Effector CD8-positive, alpha-beta T cell (primary cell): ENCODE measurements at places on chromosomes 4 and X.

- DNase-seq = no peak
These were observed 10.6 kb downstream of the MSN start for GRCh38 chrX:65677954-65678469.

GRCh38 chr4:99207069-99207743 is 11.8 kb downstream of the ADH6 start:
- no peak for DNase-seq

DNA sequence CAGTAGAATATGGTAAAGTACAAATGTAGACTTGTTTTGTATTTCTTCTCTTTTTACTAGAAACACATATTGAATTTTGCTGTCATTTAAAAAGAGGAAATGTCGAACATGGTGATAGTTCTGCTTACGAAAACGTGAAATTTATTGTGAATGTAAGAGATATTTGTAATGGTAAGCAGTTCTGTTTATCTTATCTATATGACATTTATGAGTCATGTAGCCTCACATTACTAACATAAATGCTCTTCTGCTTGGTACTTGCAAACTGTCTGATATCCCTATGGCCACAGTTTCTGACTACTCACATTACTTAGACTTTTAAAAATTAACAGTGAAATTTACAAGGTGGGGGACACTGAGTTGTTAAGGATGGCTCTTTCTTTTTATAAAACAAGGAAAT is 57.9 kb downstream of the PASD1 start:
- DNase-seq = no peak

DNA sequence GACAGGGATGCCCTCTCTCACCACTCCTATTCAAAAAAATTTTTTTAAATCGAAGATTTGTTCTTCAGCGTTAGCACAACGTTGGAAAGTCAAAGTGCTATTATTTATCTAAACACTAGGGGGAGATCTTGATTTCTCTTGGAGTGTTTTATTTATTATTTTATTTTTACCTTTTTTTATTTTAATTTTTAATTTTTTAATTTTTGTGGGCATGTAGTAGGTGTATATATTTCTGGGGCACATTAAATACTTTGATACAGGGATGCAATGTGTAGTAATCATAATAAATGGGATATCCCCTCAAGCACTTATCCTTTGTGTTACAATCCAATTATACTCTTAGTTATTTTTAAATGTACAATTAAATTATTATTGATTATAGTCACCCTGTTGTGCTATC is 37.4 kb upstream of the SLC10A4 start:
- DNase-seq = no peak

DNA sequence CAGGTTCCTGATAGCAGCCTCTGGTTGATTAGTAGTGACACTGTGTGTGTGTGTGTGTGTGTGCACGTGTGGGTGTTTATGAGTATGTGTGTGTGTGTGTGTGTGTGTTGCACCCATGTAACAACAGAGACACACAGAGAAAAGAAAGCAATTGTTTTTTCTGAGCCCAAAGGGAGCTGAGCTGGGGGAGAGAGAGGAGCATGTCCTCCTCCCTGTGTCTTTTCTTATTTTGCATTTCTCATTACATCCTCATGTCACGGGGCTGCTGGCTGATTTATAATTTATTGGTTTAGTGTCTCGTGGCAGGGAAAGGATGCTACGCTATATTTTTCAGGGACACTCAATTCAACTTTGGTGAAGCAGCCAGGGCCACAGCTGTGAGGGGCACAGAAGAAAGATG is 511.4 kb downstream of the BCOR start:
- no peak for DNase-seq

GRCh38 chrX:97294041-97294440 is 410.3 kb downstream of the RPA4 start:
- DNase-seq = no peak

GRCh38 chr4:144171697-144172096 is 31.2 kb upstream of the GYPA start:
- no peak for DNase-seq

GRCh38 chr4:88985088-88985773 is 71.8 kb downstream of the FAM13A start:
- no peak for DNase-seq

DNA sequence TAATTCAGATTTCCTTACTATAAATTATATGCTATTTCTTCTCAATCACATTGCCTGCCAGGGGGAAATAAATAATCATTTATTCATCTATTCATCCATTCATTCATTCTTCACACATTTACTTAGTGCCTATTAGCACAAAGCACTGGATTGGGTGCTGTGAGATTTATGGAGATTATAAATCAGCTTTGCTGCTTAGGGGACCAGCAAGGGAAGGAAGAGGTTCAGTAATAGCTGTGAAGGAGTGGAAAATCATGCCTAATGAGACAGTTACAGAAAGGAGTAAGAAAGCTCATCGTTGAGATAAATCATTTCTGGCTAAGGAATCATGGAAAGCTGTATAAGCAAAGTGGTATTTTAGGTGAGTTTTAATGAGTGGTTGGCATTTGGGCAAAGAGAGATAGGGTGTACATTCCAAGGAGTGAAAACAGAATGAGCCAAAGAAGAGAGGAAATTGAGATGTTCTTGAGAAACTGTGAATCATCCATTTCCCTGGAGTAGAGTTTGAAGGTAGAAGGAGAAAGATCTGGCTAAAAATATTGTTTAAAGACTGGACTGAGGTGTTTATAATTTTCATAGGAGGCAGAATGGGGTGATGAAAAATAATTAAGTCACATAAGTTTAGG is 9.6 kb downstream of the ARSJ start:
- DNase-seq = no peak

- no peak for DNase-seq
These were observed 58.5 kb downstream of the DIPK2B start for GRCh38 chrX:45142185-45142584.

- DNase-seq = no peak
These were observed 132.4 kb downstream of the MAGEC1 start for GRCh38 chrX:142036116-142036515.

- no peak for DNase-seq
These were observed 79.8 kb downstream of the NYX start for GRCh38 chrX:41526925-41527324.

DNA sequence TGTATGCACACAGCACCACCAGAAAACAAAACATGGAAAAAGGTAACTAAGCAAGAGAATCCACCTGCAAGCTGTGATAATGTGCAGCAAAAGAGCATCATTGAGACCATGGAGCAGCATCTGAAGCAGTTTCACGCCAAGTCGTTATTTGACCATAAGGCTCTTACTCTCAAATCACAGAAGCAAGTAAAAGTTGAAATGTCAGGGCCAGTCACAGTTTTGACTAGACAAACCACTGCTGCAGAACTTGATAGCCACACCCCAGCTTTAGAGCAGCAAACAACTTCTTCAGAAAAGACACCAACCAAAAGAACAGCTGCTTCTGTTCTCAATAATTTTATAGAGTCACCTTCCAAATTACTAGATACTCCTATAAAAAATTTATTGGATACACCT is 90.2 kb downstream of the TET2 start:
- no peak for DNase-seq

GRCh38 chrX:67610282-67610681 is 66.5 kb downstream of the AR start:
- DNase-seq = no peak

DNA sequence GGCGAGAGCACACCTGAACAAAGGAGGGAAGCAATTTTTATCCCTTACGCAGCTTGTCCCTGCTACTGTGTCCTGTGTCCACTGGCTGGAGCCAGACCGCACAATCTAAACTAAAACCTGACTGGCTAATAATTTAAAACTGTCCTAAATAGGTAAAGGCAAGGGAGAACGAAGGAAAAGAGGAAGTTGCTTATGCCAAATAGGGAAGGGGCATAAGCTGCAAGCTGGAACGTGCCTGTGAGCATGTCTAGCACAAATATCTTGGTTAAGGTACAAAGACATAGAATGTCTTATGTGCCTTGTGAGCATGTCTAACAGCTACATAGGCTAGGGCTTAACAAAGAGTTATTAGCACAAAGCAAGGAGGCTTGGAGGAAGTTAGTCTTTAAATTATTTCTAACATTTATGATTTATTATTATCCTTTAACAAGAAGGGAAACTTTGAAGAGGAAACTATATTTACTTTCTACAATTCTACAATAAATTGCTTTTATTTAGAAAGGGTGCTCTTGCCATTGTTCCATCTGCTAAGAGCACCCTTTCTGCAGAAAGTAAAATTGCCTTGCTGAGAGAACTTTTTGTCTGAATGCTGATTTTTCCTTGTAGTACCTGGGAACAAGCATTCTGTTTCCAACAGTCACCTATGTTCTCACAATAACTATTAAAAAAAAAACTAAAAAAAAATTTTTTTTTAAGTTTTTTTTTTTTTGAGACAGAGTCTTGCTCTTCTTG is 80.6 kb upstream of the CBR4 start:
- no peak for DNase-seq

DNA sequence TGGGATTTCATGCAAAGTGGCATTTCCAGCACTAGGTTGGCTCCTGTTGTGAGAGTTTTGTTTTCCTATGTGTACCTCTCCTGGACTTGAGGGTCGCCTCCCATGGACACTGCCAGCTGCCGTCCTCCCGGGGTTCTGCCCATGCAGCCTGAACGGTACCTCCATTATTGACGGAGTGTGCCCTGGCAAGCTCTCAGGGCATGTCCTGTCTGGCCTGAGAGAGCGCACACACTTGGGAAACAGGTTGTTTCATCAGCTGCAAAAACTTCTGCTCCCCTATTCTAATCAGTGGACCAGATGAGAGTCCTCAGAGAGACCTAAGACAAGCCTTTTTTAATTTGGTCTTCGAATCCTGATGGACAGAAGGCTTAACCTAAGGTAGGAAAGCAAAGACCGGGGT is 56.6 kb upstream of the HOPX start:
- no peak for DNase-seq

GRCh38 chr4:95386410-95386809 is 162.4 kb downstream of the UNC5C start:
- DNase-seq = no peak

GRCh38 chr4:124958847-124959246 is 246.3 kb upstream of the ANKRD50 start:
- DNase-seq = no peak

GRCh38 chrX:134388161-134389109 is 71.5 kb upstream of the HPRT1 start:
- DNase-seq = no peak

DNA sequence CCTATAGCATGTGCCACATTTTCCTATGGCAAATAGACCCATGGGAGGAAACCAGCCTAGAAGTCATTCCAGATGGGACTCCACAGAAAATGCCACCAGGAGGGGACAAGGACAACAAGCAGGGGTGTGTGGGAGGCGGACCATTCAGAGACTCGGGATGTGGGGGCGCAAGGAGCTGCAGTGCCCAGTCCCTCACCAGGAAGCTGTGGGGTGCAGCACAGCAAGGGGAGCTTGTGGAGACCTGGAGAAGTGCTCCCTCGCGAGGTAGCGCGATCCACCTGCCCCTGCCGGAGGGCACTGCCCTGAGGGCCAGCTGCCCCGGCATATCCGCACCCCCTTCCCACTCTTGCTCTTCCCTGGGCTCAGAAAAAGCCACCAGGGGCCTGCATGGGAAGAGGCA is 45.5 kb upstream of the C4orf50 start:
- DNase-seq = no peak

DNA sequence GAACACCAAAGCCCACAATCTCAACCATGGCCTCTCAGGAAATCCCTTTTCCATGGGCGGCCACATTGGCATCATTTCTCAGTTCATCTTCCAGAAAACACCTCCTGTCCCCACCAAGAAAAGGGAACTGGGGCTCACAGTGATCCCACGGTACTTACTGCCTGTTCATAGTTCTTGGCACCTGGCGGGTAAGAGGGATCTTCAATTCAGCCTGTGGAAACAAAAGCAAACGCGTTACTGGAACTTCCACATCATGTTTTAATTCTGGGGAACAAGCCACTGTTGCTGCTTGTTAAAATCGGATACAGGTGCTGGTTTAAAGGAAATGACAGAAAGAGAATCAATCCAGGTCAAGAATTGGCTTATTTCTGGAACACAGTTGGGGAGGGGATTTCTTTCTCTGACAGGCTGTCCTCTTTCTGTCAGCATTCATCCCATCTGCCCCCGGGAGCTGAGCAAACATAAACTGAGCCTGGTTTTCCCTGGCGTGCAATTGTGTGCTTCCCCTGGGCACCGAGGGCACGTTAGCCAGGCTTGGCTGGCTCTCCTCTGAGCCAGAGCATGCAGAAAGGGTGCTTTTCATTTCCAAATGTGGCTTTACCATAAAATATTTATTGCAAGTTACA is 16.8 kb downstream of the CLNK start:
- no peak for DNase-seq

DNA sequence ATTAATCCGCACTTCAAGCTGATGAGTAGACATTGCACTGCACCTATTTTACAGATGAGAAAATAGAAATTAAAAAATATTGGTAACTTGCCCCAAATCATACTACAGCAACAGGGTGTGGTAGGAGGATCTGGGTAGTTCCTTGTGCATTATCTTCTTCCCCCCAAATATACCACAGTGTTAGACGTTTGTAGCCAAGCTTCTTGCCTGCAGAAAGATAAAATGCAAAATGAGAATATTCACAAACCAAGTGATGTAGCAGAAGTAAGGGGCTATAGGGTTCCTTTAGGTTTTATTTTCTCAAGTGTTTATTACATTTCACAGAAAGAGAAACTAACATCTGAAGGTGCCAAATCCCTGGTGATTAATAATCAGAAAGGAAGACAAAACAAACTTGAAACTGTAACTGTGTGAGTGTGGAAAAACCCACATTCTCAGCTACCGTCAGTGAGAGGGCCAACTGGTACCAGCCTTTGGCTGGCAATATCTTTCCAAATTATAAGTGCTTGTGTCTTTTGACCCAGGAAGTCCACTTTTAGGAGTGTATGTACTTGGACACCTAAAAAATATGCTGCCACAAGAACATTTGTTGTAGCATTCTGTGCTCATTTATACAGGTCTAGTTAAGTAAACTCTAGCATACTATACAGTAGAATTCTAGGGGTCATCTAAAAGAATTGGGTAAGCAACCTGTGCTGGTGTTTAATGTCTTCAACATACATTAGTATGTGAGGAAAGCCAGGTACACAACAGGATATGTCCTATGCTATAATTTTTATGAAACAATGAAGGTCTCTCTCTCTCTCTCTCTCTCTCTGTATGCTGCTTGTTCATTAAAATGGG is 6.7 kb upstream of the CD38 start:
- DNase-seq = no peak

- no peak for DNase-seq
These were observed 15.7 kb upstream of the AP1S2 start for GRCh38 chrX:15870310-15870709.
